ENCODE measurements at places on chromosomes 1 and 21.
A peak's percentile ranks its signal among the peaks of the same experiment; 100 is the strongest.

- no peaks in the 10 kb centered on the region for H3K4me1 ChIP-seq
- H3K27ac ChIP-seq = no peak overlapping the region
- no peaks in the 10 kb centered on the region for H3K27me3 ChIP-seq
- no peaks in the 10 kb centered on the region for H3K36me3 ChIP-seq
- no peak overlapping the region for H3K4me3 ChIP-seq
These were observed 832.6 kb upstream of the TMPRSS15 start for GRCh38 chr21:19236209-19236608.

DNA sequence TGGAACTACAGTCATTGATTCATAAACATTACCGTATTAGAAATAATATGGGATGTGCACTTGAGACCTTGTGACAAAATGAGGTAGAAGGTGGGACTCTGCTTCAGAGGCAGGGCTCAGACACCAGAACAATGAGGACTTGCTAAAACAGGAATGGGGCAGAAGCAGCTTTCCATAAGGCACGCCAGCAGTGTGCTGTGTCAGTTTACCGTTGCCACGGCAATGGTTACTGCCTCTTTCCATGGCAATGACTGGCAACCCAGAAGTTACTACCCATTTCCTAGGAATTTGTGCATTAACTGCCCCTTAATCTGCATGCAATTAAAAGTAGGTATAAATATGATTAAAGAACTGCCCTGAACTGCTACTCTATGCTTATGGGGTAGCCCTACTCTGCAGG is 169.0 kb downstream of the CHRM3 start:
- no peaks in the 10 kb centered on the region for H3K27me3 ChIP-seq
- DNase-seq = no peak
- H3K27ac ChIP-seq = no peak overlapping the region

DNA sequence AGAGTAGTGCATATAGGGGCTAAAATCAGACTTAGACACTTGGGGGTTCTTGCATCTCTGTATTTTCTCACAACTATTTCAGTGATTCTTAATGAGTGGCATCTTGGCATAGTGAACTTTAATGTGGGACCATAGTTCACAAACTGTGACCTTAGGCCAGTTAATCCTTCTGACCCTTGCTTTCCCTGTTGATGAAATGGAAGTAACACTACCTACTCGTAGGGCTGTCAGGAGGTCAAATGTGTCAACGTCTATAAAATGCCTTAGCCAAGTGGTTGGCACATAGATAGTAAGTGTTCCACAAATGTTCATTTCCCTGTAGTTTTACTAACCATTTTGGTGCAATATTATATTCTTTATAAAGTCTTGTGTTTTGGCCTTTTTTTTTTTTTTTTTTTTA is 49.4 kb downstream of the DYRK1A start:
- H3K27ac ChIP-seq = peak overlapping the region; percentile 11
- peaks cover 83% of the 10 kb centered on the region for H3K4me1 ChIP-seq
- H3K27me3 ChIP-seq = no peaks in the 10 kb centered on the region
- no peak for DNase-seq

DNA sequence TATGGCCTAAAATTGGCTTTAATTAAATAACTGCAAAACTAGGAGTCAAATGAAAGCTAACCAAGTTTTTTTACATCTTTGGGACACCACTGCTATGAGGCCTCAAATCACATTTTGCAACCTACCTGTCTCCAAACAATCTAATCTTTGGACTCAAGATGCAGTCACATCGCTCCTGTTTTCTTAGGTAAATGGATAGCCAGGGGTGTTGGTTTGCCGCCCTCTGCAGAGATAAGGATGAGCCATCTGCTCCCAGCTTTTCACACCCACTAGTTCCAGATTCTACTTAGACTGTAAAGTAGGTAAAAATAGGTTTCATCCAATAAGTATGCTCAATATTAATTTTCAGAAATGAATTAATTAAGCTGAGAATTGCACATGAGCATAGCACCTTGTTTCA is 456.5 kb downstream of the KIF26B start:
- H3K27ac ChIP-seq = no peak overlapping the region
- no peak overlapping the region for H3K4me3 ChIP-seq

GRCh38 chr1:56025942-56026341 is 553.4 kb downstream of the PLPP3 start:
- H3K27ac ChIP-seq = no peak overlapping the region
- H3K36me3 ChIP-seq = no peaks in the 10 kb centered on the region
- H3K4me3 ChIP-seq = no peak overlapping the region
- H3K4me1 ChIP-seq = no peaks in the 10 kb centered on the region
- H3K27me3 ChIP-seq = no peaks in the 10 kb centered on the region

DNA sequence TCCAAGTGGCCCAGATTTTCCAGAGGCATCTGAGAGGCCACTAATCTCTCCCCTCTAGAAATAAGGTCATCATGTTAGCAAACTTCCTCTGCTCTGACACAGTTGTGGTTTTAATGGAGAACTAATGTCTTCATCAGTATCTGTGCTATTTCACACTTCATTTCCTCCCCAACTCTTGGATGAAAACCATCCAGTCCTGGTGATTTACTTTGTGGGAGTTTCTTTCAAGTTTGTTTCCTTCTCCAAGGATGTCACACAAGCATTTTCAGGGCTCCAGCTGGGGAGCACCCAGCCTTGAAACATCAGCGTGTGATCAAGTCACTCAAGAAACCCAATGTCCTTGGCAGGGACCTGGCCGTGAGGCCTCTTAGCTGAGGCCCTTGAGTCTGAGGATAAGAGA is 38.8 kb downstream of the TBX15 start:
- H3K27ac ChIP-seq = no peak overlapping the region
- no peaks in the 10 kb centered on the region for H3K4me1 ChIP-seq
- no peak overlapping the region for H3K4me3 ChIP-seq
- H3K36me3 ChIP-seq = no peaks in the 10 kb centered on the region
- no peaks in the 10 kb centered on the region for H3K27me3 ChIP-seq
- DNase-seq = no peak

DNA sequence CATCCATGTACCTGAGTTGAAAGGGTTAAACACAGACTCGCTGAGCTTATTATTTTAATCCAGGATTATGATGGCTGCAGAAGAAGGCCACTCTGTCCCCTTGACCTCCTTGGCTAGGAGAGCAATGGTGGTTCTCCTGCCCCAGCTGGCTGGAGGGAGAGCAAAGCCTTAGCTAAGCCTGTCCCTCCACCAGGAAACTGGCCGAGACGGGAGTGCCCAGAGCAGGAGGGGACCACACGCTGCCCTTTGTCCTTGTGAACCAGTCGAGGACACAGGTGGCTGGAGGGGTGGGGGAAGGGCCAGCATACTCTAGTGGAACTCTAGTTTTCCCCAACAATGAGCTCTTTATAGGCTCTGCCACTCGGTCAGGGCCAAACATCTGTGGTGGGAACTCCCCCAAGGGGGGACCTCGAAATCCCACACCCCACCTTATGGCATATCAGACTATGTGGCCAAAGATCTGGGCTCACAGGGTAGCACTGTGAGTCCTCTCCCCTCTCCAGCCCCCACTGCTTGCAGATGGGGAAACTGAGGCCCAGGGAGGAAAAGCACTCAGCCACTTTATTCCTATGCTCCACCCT is 12.9 kb downstream of the KIAA1614 start:
- no peak overlapping the region for H3K27ac ChIP-seq
- no peaks in the 10 kb centered on the region for H3K36me3 ChIP-seq
- no peak overlapping the region for H3K4me3 ChIP-seq
- no peaks in the 10 kb centered on the region for H3K27me3 ChIP-seq
- no peak for DNase-seq
- peaks cover 20% of the 10 kb centered on the region for H3K4me1 ChIP-seq

DNA sequence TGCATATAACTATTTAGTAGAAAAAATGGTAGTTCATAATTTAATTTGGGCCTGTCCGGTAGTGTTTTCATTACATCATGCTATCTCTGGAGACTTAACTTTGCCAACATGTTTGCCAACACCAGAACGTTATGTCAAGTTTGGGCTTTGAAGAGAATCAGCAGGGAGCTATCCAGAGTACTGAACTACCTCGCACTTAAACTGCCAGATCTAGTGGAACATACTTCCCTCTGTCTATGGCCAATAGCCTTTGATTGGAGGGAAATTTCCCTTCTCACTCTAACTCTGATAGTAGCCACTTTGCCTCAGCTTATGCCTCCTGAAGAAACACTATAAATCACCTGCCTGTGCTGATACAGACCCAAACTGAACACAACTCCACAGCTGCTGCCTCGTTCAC is 10.0 kb downstream of the LRRC53 start:
- H3K27ac ChIP-seq = no peak overlapping the region
- H3K4me1 ChIP-seq = no peaks in the 10 kb centered on the region
- H3K4me3 ChIP-seq = no peak overlapping the region
- DNase-seq = no peak
- no peaks in the 10 kb centered on the region for H3K27me3 ChIP-seq

DNA sequence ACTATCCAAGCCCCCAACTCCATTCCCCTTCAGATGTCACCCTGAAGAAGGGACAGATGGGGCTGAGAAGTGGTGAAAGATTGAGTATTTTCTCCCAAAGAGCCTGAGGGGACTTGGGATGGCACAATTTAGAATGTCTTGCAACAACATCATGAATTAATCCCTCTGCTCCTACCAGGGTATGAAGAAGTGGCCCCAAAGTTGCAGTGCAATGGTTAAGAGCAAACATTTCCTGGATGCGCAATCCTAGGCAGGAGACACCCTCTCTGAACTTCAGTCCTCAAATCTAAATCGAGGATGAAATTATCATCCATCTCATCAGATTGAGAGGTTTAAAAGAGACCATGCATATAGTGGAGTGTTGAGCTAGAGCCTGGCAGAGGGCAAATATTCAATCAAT is 28.6 kb upstream of the CITED4 start:
- H3K4me3 ChIP-seq = no peak overlapping the region
- H3K27me3 ChIP-seq = no peaks in the 10 kb centered on the region
- DNase-seq = no peak
- H3K4me1 ChIP-seq = no peaks in the 10 kb centered on the region
- H3K27ac ChIP-seq = no peak overlapping the region

GRCh38 chr1:11373895-11374747 is 101.1 kb downstream of the UBIAD1 start:
- no peak for DNase-seq
- no peaks in the 10 kb centered on the region for H3K27me3 ChIP-seq
- no peaks in the 10 kb centered on the region for H3K4me1 ChIP-seq
- no peak overlapping the region for H3K27ac ChIP-seq

DNA sequence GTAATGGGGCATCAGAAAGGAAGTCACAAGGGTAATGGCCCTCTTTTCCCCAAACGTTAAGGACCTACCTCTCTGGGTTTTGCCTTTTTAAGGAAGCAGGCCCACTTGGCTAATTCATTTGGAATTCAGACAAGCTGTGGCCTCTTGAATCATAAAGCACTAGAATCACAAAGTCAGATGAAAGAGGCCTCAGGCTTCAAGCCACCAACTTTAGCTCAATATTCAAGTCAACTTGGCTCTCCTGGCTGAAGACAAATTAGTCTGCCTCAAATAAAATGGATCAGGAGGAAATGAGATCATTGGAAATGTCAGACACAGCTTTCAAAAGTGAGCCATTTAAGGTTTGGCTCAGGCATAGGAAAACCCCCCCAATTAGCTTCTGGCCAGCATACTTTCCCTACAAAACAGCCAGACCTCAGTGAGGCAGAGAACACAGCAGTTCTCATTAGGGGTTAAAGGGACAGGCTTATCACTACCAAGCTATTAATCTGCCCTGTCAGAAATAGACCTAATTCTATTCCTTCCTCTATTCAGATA is 34.3 kb downstream of the SLC35D1 start:
- no peak overlapping the region for H3K4me3 ChIP-seq
- peaks cover 4% of the 10 kb centered on the region for H3K36me3 ChIP-seq
- no peak for DNase-seq
- H3K27me3 ChIP-seq = no peaks in the 10 kb centered on the region
- no peak overlapping the region for H3K27ac ChIP-seq

GRCh38 chr1:19623523-19623922 is 20.6 kb upstream of the NBL1 start:
- no peaks in the 10 kb centered on the region for H3K27me3 ChIP-seq
- H3K4me1 ChIP-seq = no peaks in the 10 kb centered on the region
- DNase-seq = no peak
- H3K36me3 ChIP-seq = peaks cover 26% of the 10 kb centered on the region
- no peak overlapping the region for H3K4me3 ChIP-seq

All from adrenal gland (tissue), 19 donors.